Pancreas (tissue), 10 donors: ENCODE measurements at places on chromosomes 11 and 22. TPM values are rescaled to one million over a fixed set of nuclear protein-coding genes. Genes with fewer than 3 reads are reported as not detected.
A peak's percentile ranks its signal among the peaks of the same experiment; 100 is the strongest.

Gene P2RY2
- 0.98 TPM for total RNA-seq

Gene TRIM34
- total RNA-seq: 5.6 TPM

Gene CCDC116
- total RNA-seq: 0.34 TPM

Gene VPS37C
- total RNA-seq: 14.8 TPM

Gene ASCC2
- total RNA-seq: 28.3 TPM

Gene SCUBE2
- 7.1 TPM for total RNA-seq

Gene POU2F3
- total RNA-seq: 0.55 TPM

Gene NRGN
- 1.5 TPM for total RNA-seq

Gene OR56A1
- total RNA-seq: not detected

Gene LARGE2
- total RNA-seq: 9.0 TPM

Gene REXO2
- 33.5 TPM for total RNA-seq

Gene TMEM121B
- 0.60 TPM for total RNA-seq

GRCh38 chr11:107131756-107132155 lies 113.5 kb upstream of the GUCY1A2 start:
- no peak for DNase-seq

GRCh38 chr22:32389685-32390084 lies 22.4 kb downstream of the RTCB start:
- no peak for DNase-seq

DNA sequence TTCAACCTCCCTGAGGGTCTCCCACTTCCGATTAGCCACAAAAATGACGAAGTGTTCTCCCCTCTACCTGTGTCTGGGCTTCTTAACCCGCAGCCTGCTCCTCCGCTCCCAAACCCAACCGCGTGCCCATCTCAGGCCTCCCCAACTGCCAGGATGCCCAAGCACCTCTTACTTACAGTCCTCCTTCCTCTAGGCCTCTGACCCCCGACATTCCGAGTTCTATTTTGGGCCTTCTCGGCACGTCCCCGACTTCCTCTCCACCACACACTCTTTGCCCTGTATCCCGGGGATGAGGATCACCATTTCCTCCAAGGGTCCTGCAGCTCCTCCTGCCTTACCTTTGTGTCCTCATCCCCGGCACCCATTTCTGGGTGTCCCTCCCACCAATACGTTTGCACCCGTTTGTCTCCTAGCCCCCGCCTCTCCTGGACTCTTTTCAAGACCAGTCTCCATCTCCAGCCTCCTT lies 388 bp upstream of the MUS81 start:
- DNase-seq: no peak

DNA sequence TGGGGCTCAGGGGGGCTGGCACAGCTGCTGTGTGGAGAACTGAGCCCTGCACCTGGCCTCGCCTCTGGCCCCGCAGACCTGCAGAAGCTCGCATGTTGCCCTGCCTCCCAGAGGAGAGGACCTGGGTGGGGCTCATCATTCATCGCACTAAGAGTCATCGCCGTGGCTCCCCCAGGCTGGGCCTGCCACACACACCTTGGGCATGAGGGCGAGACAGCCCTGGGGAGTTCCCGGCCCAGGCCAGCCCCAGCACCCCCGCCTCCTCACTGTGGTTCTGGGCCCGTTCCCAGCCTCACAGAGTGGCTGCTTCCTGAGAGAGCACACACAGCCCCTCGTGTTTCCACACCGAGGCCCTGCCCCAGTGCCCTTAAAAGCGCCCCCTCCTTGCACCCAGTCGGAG lies 694.6 kb downstream of the TBC1D22A start:
- no peak for DNase-seq

- DNase-seq: no peak
Observed at GRCh38 chr22:49865156-49865555, 11.5 kb downstream of the ZBED4 start.

DNA sequence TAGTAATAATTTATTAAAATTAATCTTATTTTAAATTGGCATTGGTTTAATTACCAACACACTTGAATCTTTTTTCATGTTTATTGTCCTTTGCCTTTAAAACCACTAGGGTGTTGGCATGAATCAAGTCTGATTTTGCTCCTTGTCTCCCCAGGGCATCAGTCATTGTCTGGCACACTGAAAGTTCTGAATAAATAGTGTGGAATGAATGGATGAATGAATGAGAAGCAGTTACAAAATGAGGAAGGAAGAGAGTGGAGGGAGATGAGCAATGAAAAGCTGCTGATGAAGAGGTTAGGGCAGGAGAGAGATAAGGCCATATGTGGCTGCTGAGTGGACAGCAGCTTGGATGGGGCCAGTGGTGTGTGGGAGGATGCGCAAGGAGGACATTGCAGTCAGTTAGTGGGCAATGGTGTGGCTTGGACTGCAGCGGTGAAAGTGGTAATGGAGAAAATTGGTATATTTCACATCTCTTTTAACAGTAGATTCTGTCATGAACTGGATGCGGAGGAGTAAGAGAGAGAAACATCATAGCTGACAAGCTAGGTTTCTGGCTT lies 132.0 kb downstream of the SPON1 start:
- DNase-seq: no peak

DNA sequence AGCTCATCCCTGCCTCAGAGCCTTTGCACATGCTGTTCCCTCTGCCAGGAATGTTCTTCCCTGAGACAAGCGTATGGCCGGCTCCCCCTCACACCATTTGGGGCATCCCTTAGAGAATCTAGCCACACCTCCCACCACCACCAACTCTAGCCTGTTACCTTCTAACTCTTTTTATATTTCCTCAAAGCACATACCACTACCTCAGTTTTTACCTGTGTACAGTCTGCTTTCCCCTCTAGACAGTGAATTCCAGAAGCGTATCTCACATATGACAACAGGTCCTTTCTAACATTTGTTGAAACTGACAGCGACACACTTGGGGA lies 75.1 kb upstream of the ARFGAP3 start:
- DNase-seq: no peak

DNA sequence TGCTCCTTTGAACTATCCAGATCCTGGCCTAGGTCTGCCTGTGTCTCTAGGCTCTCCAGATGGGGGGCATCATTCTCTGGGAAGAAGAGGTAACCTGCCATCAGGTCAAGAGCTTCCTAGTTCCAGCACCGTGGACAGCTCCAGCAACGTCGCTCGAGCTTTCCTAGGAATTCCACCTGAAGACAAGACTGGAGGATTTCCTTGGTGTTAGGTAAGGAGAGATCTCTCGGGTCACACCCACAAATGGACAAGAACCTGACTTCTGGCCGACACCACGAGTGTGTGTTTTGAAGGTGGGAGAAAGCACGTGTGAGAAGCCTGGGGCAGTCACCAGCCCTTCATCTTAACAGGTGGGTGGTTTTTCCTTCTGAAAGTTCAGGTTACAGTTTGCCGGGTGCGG lies 1.2 kb downstream of the PRG3 start:
- DNase-seq: no peak

GRCh38 chr11:74050465-74050864 lies 41.6 kb upstream of the UCP3 start:
- no peak for DNase-seq

GRCh38 chr22:30881361-30882183 lies 87.0 kb downstream of the MORC2 start:
- no peak for DNase-seq

DNA sequence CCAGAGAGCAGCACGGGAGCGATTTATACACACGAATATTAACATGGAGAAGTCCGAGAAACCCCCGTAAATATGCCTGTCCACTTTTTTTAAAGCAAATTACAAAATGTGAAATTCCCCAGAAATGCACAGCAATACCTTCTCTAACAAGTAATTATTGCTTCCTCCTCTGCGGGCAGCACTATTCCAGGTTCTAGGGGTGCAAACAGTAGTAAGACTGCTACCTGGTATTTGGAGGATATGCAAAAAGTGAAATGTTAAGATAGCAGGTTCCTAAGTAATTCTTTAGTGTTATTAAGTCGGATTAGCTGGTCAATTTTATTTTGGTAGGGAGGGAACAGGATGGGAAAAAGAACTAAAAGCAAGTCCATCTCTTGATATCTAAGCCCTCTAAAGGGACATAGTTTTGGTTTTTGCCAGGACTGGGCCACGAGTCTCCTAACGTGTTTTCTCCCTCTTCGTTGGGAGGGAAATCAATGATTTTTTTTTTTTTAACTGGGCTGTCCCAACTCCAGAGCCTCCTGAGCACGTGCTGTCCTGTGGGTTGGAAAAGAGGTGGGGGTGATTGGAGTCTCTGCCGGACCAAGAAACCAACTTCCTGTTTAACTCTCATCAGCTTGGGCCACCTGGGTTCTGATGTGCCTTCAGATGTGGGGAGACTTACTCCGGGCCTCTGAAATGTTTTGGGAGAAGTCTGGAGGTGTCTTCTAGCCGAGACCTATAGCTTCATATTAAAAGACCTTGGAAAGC lies 1.7 kb upstream of the XBP1 start:
- peak; percentile 78 for DNase-seq

DNA sequence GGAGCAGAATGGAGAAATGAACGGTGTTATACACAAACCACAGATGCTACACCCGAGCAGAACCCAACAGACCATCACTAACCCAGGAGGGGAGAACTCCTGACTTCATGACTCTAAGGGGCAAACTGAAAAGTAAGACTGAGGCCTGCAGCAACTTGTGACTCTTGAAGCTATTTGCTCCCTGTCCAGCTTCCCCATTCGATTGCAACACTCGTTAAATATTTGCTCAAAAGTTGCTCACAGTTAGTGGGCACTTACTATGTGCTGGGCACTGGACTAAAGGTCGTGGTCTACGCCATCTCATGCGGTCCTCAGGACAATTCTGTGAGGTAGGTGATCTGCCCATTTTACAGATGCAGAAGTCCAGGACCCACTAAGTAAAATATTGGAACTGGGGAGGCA lies 9.5 kb upstream of the ADA2 start:
- DNase-seq: no peak

GRCh38 chr11:93870616-93871015 lies 20.2 kb upstream of the VSTM5 start:
- no peak for DNase-seq

- no peak for DNase-seq
Observed at GRCh38 chr11:61039916-61040315, 62.4 kb upstream of the CD5 start.

DNA sequence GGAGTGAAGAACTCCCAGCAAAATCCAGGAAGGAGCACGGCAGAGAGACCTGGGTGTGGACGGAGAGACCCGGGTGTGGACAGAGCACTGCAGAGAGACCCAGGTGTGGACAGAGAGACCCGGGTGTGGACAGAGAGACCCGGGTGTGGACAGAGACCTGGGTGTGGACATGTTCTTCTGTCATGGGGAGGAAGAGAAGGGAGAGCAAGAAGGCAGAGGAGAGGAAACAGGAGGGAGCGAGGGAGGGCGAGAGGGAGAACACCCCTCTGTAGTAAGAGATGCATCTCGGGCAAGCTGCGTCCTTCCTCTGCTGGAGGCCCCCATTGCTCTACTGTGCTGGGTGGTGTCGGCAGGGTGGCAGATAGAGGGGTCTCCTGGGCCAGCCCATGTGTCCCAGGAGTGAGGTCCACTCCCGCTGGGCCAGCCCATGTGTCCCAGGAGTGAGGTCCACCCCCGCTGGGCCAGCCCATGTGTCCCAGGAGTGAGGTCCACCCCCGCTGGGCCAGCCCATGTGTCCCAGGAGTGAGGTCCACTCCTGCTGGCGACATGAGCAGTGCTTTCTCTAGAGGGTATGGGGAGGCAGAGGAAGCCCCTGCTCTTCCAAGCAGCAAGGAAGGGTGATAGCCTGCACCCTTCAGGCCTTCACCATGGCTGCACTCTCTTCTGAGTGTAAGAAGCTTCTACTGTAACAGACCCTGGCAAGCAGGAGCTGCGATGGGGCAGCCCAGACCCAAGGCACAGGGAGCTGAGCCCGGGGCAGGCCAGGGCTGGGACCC lies 934.2 kb downstream of the BRD1 start:
- no peak for DNase-seq

GRCh38 chr22:45843031-45843430 lies 133.9 kb downstream of the WNT7B start:
- DNase-seq: no peak

DNA sequence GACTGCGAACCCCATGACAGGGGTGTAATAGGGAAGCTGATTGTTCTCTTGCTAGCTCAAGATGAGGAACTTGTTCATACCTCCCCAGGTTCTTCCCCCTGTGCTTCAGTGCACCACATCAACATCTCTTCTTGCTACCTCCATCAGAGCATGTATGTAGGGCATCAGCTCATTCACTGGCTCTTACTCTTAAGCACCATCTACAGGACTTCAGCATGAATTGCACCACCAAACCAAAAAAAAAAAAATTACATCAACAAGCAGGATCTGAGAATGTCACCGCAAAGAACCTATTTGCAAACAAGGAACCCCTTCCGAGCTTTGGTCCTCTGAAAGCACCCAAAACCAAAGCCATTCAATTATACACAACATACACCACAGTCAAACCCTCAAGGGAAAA lies 2226.5 kb upstream of the RAG2 start:
- DNase-seq: no peak

DNA sequence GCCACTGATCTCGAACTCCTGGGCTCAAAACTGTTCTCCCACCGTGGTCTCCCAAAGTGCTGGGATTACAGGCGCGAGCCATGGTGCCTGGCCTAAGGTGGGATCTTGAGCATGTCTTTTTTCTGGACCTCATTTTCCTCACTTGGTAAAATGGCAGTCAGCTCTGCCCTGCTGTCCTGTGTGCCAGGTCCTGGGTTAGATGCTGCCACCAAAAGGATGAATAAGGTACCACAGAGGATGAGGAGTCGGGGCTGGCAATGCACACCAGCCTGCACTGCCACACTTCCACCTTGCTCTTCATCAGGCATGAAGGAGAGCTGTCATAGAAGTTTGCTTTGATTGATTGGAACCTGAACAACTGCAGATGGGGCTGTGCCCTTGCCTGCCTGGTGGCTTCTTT lies 32.3 kb downstream of the ACO2 start:
- DNase-seq: no peak

- DNase-seq: no peak
Observed at GRCh38 chr11:35631891-35632290, 13.6 kb downstream of the FJX1 start.

- no peak for DNase-seq
Observed at GRCh38 chr11:23318670-23319069, 458.4 kb upstream of the CCDC179 start.

DNA sequence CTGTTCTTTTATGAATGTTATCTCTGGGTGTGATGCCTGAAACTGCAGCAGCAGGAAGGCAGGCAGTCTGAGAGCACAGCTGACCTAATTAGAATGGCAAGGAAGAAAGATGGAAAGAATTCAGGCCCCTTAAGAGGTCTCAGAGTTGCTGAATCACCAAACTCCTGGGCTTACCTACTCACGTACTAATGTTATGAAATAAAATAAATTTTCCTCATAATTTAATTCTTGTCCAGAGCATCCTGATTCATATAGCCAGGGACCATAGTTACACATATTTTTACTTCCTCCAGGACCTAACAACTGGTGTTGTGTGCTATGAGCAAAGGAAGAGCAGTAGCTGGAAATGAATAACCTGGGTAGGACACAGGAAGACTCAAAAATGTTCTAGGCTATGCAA lies 41.9 kb downstream of the SNX19 start:
- DNase-seq: no peak
